ENCODE measurements at places on chromosomes 16 and 17.
A peak's percentile ranks its signal among the peaks of the same experiment; 100 is the strongest.

GRCh38 chr16:79082970-79083369, 517.6 kb downstream of the MAF start:
- no peak for DNase-seq

GRCh38 chr16:7792346-7792745, 459.7 kb downstream of the RBFOX1 start:
- no peak for DNase-seq

DNA sequence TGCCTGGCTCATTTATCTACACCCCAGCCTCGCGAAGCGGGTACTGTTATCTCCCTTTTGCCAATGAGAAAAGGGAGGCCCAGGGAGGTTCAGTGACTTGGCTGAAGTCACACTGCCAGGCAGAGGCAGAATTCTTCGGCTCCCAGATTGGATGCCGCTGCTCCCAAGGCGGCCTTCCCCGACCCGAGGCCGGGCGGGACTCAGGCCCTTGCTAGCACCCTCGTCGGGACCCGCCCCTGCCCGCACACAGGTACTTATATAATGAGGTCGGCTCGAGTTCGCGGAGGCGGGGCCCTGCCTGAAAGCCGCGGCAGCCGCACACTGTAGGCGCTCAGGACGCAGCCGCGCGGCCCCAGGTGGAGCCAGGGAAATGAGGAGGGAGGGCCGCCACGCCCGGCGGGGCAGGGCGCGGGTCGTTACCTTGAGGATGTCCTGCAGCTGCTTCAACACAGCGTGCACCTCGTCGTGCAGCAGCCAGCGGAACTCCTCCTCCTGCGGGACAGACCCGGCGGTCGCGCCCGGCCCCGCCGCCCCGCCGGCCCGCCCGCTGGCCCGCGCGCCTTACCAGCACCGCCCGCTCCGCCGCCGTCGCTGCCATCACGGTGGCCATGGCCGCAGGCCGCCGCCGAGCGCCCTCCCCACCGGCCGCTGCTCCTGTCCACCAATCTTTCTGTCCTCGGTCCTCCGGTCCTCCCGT, at the start of gene ROGDI:
TSS of gene ROGDI (minus strand) at position 672 of the 697 bp plus-strand sequence. CDS start at position 610, 62 bp downstream.
- DNase-seq: peak; percentile 74

GRCh38 chr17:61701978-61702377, 111.0 kb upstream of the NACA2 start:
- no peak for DNase-seq

DNA sequence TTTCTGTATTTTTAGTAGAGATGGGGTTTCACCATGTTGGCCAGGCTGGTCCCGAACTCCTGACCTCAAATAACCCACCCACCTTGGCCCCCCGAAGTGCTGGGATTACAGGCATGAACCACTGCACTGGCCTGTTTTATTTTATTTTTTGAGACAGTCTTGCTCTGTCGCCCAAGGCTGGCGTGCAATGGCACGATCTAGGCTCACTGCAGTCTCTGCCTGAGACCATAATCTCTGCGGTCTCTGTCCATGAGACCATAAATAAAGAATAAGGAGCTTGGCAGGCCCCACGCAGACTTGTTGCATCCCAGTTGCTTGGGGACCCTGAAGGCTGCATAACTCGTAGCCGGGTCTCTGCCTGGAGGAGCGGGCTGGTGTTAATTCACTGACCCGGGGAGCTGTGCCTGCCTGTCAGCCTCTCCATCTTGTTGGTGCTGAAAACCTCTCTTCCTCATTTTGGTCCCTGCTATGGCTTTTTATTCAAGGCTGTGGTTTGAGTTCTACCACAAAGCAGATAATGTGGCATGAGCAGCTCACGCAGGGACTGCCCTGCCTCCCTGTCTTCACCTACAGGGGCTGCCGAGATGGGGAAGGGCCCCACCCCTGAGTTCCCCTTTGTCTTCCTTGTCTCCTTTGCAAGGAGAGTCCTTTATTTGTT, 82.1 kb downstream of the MSI2 start:
- no peak for DNase-seq
